Central memory CD8-positive, alpha-beta T cell (primary cell): ENCODE measurements at places on chromosomes 11 and 22.

GRCh38 chr22:23684026-23684425 is 6.8 kb upstream of the RGL4 start:
- no peak for DNase-seq
- no peaks in the 10 kb centered on the region for H3K27me3 ChIP-seq
- no peak overlapping the region for H3K27ac ChIP-seq

GRCh38 chr11:35950082-35950481 is 6.2 kb downstream of the LDLRAD3 start:
- peaks cover 4% of the 10 kb centered on the region for H3K36me3 ChIP-seq
- no peak for DNase-seq

DNA sequence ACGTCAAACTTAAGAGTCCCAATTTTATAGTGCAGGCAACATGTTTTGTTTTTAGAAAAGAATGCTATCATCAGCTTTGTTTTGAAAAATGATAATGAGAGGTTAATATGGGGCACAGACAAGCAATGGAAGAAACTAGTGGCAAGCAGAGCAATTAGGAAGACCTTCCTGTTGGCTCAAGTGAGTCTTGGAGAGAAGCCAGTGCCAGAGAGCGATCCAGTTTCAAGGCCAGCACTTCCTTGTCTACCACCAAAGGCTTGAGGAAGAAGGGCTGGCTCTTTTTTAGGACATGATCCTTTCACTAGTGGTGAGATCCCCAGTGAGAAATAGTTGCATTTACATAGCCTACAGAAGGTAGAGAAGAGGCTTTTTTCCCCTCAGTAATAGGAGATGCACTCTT is 1340.7 kb downstream of the LRRC4C start:
- no peak overlapping the region for H3K4me3 ChIP-seq
- H3K27me3 ChIP-seq = no peaks in the 10 kb centered on the region
- no peaks in the 10 kb centered on the region for H3K4me1 ChIP-seq
- DNase-seq = no peak
- no peaks in the 10 kb centered on the region for H3K36me3 ChIP-seq
- H3K27ac ChIP-seq = no peak overlapping the region

DNA sequence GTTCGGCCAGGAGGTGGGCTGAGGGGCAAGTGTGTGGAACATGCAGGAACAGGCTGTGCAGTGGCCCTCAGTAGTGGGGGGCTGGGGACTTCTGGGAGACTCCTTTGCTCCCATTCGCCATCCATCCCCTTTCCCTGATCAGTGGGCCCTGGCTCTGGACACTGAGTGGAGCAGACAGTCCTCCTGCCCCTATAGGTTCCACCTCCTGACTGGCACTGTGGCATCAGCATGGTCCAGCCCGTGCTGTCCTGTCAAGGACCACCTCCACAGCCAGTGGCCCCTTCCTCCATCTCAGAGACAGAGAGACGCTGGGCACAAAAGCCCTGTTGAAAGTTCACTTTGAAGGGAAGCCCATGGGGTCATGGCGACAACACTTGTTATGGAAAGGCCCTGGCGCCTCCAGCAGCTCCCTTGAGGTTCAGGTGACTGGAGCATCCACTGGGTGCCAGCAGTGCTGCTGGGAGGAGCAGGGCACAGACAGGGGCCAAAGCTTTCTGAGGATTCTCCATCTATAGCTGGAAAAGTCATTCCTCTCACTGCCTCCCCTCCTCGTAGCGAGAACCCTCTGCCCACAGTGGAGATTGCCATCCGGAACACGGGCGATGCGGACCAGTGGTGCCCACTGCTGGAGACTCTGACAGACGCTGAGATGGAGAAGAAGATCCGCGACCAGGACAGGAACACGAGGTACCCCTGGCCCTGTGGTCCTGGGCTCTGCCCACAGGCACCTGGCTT is 5.6 kb downstream of the DERL3 start:
- H3K4me3 ChIP-seq = no peak overlapping the region
- H3K36me3 ChIP-seq = peaks cover 26% of the 10 kb centered on the region

DNA sequence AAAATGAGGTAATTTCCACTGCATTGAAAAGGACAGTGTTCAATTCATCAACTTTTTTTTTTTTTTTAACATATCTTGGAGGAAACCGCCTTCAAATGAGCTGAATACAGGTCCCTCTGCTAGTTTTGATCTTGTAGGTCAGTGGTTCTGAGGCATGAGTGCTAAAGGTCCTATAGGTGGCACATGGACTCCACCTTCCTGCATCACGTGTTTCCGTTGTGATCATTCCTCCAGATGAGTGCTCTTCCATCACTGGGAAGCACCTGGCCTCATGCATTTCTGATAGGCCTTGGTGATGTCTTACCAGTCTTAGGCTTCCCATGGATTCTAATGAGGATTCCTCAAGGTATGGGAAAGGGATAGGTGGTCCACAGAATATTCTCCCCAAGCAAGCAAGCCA is 37.8 kb downstream of the FDX1 start:
- no peak for DNase-seq
- no peak overlapping the region for H3K27ac ChIP-seq
- peaks cover 8% of the 10 kb centered on the region for H3K36me3 ChIP-seq
- no peaks in the 10 kb centered on the region for H3K27me3 ChIP-seq
- no peaks in the 10 kb centered on the region for H3K4me1 ChIP-seq

- no peaks in the 10 kb centered on the region for H3K27me3 ChIP-seq
- H3K27ac ChIP-seq = peak overlapping the region; percentile 87
- H3K36me3 ChIP-seq = peaks cover 70% of the 10 kb centered on the region
- peak overlapping the region; percentile 66 for H3K4me3 ChIP-seq
- H3K4me1 ChIP-seq = peaks cover 58% of the 10 kb centered on the region
Observed at GRCh38 chr11:121494355-121495099, 41.8 kb upstream of the SORL1-AS1 start.

GRCh38 chr22:19517919-19518611 is 6.1 kb downstream of the CLDN5 start:
- H3K4me1 ChIP-seq = no peaks in the 10 kb centered on the region
- H3K27me3 ChIP-seq = peaks cover 5% of the 10 kb centered on the region
- no peak overlapping the region for H3K4me3 ChIP-seq
- H3K27ac ChIP-seq = no peak overlapping the region

- no peak overlapping the region for H3K4me3 ChIP-seq
- H3K27me3 ChIP-seq = peaks cover 81% of the 10 kb centered on the region
- no peaks in the 10 kb centered on the region for H3K4me1 ChIP-seq
- H3K36me3 ChIP-seq = no peaks in the 10 kb centered on the region
- H3K27ac ChIP-seq = no peak overlapping the region
Observed at GRCh38 chr11:7413961-7414915, 71.1 kb upstream of the OLFML1 start.

DNA sequence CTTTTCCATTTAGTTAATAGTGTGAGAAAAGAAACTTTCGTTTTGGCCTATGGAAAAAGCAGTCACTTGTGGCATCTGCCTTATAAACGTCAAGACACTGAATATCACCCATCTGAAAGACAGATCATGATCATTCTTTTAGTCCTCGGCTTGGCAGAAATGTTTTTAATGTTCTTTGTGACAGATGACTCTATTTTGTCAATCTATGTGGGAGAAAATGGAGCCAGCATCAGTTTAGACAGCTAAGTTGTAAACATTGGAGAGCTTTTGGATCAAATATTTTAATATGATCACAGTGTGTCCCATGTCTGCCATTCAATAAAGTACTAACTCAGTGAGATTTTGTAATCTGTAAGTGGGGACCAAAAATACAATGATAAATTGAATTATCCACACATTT is 85.1 kb upstream of the LUZP2 start:
- DNase-seq = no peak
- no peaks in the 10 kb centered on the region for H3K36me3 ChIP-seq
- H3K4me1 ChIP-seq = no peaks in the 10 kb centered on the region
- H3K27me3 ChIP-seq = no peaks in the 10 kb centered on the region

GRCh38 chr11:112523477-112523876 is 262.8 kb upstream of the PLET1 start:
- no peak overlapping the region for H3K4me3 ChIP-seq
- no peaks in the 10 kb centered on the region for H3K4me1 ChIP-seq
- H3K27ac ChIP-seq = no peak overlapping the region

GRCh38 chr11:47160753-47161133 is 15.9 kb downstream of the ARFGAP2 start:
- H3K27me3 ChIP-seq = no peaks in the 10 kb centered on the region
- H3K36me3 ChIP-seq = peaks cover 12% of the 10 kb centered on the region
- DNase-seq = no peak

DNA sequence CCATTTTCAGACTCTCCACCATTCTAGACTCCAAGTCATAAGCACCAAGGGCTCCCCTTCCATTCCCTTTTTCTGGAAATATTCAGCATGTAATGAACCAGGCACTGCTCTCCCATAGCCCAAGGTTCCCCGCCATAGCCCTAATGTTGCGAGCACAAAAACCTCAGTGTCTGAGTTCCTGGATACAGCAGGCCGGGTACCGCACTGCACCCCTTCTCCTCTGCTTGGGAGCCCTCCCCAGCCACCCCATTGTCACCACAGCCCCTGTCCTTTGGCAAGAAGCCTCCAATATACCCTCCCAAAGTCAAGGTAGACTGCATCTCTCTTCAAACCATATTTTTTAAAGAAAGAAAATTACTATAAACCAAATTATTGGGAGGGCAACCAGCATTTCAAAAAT is 1341.1 kb downstream of the BRD1 start:
- H3K27me3 ChIP-seq = peaks cover 54% of the 10 kb centered on the region
- DNase-seq = no peak
- H3K27ac ChIP-seq = no peak overlapping the region
- no peaks in the 10 kb centered on the region for H3K36me3 ChIP-seq
- H3K4me3 ChIP-seq = no peak overlapping the region

- H3K4me1 ChIP-seq = no peaks in the 10 kb centered on the region
- no peak for DNase-seq
- no peak overlapping the region for H3K27ac ChIP-seq
Observed at GRCh38 chr11:8066036-8066910, 14.7 kb upstream of the TUB start.
